ENCODE measurements at places on chromosomes 2 and 18.
A peak's percentile ranks its signal among the peaks of the same experiment; 100 is the strongest.

- no peak for DNase-seq
Observed at GRCh38 chr2:241862775-241863535, 4.3 kb upstream of the PDCD1 start.

GRCh38 chr2:224957540-224958461, 84.5 kb downstream of the DOCK10 start:
- no peak for DNase-seq

DNA sequence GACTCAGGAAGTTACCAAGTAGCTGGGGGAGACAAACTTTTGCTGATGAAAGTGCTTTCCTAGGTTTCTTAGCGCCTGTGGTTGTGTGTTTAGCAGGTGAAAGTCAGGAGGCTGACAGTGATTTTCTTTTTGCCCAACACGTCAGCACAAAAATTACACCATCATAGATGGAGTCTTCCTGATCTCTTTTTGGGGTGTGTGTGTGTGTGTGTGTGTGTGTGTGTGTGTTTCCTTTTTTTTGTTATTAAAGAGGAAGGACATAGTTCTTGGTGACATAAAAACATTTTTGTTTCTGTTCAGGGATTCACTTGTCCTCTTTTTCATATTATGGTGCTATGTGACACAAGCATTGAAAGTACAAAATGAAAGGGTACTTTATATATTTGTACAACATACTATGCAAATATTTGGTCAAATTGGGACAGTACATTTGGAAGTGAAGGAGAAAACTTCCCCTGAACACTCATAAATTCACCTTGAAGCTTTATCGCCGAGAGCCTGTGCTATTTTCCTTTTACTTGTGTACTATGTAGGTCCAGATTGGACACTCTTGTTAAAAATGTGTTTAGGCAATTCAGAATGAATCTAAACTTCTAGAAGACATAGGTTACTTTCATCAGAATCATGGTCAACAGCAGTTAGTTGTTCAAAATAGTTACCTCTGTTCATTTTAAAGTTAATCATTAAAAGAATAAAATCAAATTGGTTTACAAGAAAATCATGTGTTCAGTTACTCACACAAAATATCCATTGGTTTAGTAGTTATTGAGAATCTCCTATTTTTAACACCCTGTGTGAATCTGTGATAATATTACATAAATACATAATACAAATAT, 491.9 kb downstream of the IRS1 start:
- DNase-seq: no peak

DNA sequence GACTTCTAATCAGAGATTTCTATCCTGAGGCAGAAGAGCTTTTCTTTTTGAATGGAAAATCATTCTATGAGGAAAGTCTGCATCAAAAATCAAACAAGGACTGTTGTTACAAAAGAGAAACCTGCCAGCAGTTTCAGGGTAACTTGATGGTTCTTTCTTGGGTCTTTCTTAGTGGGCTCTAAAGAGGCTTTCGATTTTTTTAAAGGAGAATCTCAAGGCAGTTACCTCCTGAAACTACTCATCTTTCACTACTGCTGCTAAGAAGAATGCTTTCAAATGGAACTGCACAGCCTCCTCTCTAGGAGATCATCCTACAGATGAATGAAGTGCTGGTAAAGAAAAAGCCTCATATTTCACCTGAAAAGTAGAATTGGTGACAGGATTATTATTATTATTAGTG, 272.3 kb downstream of the ERBB4 start:
- no peak for DNase-seq

DNA sequence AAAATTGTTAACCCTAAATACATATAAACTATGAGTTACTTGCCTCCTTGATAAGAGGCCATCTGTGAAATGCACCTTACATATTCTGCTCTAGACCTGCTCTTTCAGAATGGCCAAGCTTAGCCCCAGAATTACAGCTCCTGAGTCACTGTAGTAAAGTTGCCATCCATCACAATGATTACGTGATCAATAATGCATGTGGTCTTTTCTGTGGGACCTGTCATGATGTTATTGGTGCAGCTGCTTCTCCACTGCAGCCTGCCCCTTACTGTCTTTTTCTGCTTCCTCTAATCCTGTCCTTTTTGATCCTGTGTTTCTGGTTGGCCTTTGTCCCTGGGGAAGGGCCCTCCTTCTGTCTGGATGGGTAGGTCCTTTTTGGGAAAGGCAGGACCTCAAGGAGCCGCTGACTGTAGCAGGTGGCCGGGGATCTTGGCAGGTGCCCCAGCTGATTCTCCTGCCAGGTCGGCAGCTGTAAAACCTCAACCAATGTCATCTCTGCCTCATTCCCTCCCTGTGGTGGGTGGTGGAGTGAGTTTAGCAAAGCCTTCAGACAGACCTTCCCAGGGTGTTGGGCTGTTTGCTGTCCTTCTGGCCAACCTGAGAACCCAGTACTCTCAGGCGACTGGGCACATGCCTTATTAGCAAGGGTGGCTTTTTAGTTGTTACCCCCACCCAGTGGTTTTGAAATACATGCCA, 126.2 kb upstream of the EML6 start:
- no peak for DNase-seq

DNA sequence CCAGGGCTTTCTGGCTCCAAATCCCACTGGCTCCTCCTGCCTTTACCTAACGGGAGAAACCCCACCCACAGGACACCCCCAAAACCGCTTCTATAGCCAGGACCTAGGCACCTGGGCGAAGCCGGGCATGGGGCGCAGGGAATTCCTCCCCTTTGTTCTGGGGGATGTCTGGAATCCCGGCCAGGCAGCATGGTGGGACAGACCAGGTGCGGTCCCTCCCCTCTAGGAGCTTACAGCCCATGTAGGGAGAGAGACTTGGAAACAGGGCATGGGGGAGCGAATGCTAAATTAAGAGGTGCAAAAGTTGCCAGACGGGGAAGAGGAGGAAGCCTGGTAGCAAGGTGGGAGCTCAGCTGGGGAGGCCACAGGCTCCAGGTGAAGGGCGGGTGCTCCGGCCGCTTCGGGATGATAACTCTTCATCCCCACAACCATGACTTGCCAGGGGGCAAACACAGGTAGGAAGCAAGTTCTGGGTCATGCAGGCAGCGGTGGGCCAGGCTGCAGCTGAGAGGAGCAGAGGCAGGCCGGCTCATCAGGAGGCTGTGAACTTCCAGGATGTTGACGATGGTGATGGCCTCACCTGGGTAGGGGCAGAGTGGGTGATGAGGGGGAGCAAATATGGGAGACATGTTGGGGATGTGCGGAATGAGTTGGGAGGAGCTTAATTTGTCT, 1.3 kb downstream of the TMEM37 start:
- no peak for DNase-seq

DNA sequence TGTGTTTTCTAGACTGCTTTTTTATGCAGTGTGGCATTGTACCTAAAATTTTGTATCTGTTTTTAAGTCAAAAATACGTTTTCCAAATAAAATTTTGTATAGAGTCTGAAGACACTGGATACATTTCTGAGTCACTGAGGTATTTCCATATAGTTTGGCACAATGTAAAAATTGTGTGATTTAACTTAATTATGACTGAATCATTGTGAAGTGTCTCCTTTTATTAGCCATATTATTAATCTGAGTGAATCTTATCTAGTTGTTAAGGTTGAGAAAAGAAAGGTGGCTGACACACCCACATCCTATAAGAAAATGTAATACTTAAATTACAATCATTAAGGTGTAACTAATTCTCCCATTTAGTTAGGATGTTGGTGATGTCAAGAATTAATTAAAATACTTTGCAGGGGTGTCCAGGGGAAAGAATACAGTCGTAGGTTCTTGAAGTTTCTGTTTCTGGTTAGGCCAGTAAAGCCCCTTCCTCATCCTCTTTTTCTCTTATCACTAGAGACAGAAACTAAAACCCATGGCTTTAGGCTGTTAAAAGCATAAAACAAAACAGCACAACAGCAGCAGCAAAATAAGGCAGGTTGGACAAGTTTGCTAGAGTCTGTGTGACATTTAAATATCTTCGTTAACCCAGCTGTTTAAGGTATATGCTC, 71.6 kb downstream of the UBE2E3 start:
- no peak for DNase-seq

DNA sequence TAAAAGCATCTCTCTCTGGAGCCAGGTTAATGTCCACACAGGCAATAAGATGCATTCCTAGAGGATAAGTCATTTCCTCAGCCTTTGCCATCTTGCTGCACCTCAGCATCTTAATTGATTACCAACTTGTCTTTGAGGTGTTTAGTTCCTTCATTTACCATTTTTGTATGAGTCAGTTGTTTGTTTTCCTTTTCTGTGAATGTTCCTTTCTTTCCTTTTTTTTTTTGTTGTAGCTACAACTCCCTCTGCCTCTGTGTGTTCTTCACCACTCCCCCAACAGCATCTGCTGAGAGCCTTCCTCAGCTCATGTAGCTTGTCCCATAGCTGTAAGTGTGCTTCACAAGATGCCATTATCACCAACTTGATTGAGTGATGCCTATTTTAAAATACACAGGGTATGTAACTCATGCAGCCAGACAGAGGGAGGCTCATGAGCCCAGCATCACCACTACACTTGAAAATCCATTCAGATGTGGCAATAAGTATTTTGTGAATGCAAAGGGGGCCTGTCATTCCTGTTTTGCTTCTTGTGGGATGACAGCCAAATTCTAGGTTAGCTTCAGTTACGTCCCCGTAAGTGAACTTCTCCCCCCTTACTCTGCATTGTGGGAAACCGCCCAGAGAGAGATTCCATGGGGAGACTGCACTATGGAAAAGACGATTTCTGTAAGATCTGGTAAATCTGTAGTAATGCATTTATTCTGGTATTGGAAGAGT, 315.9 kb upstream of the ZEB2 start:
- DNase-seq: no peak

DNA sequence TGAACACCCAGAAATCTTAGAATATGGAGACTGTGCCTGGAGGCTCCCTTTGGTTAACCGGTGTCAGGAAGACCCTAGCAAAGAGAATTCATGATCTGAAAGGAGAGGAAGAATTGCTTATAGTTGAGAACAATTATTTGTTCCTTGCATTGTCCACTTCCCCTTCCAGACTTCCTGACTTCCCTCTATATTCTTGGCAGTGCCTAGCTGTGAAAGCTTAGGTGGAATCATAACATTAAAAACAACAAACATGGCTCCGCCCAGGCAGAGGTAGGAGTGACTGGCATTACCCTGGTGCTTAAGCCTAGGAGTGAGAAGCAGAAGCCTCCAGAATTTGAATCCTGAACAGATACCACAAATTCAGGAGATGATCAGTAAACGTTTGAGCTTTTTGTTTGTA, 1.9 kb downstream of the TTL start:
- DNase-seq: peak; percentile 18

GRCh38 chr2:158113741-158114295, 12.1 kb downstream of the UPP2 start:
- no peak for DNase-seq

DNA sequence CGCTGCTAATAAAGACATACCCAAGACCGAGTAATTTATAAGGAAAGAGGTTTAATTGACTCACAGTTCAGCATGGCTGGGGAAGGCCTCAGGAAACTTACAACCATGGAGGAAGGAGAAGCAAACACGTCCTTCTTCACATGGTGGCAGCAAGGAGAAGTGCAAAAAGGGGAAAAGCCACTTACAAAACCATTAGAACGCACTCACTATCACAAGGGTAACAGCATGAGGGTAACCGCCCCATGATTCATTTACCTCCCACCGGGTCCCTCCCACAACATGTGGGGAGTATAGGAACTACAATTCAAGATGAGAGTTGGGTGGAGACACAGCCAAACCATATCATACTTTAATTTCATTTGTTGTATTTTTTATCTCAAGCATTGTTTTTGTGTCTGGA, 67.5 kb downstream of the ATP9B start:
- DNase-seq: no peak

GRCh38 chr2:197442857-197443256, 8.0 kb upstream of the SF3B1 start:
- DNase-seq: no peak

DNA sequence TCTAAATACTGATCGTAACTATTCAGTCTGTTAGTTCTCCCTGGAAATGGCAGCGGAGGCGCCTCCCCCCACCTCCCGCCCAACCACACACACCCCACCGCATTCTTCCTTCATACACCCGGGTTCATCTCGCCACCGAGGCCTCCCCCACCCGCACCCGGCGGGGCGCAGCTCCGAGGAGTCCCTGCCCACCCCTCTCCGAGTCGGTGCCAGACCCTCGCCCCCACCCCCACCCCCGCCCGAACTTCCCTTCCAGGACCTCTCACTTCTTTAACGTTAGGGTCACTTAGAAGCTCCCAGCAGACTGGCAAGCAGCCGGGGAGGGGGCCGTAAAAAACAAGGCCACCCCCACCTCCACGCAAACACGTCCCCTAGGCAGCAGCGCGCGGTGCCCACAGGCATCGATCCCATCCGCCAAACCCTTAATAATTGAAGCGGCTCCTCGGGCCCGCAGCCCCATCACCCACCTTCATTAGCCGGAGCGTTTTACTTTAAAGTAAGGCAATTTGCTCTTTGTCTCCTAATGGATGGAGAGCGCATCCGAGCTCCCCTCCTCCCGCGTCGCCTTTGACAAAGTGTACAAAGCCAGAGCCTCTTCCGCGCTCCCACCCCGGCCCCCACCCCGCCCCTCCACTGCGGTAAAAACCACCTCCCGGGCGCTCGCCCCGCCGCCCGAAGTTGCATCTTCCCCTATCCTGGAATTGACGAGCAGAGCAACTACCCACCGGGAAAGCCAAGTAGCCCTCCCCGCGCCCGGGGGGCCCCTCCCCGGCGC, 624 bp downstream of the ZNF516 start:
- no peak for DNase-seq

DNA sequence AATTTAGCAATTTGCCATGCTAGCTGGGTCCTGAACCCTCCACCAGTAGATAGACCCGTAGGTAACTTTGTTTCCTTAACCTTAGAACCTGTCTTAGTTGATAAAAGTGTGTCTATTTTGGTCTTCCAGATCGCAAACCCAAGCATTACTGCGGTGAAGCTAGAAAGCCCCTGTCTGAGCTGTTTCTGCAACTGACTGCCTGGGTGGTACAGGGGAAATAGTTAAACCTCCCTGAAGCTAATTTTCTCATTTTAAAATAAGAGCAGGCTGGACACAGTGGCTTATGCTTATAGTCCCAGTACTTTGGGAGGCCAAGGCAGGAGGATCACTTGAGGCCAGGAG, 101.7 kb upstream of the MSH2 start:
- DNase-seq: no peak

DNA sequence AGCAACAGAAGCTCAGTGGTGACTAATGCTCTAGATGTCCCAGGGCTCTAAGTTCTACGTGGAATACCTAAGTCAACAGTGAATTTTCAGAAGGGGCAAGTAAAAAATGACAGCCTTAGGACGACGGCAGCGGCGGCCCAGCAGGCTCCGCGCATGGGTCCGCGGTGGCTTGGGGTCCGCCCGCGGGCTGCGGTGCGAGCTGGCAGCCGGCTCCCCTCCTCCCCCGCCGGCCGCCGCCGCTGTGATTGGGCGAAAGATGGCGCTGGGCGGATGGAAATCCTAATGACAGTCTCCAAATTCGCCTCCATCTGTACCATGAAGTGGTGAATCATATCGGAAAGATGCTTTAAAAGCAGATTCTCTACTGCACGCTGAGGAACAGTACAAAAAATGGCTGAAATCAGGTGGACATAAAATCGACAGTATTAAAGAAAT, 74.7 kb downstream of the HNRNPLL start:
- DNase-seq: no peak

GRCh38 chr2:203453858-203454451, 81.1 kb downstream of the RAPH1 start:
- DNase-seq: peak; percentile 62
